CD14-positive monocyte (primary cell): ENCODE measurements at places on chromosomes 2 and 18. TPM values are rescaled to one million over a fixed set of nuclear protein-coding genes. Genes with fewer than 3 reads are reported as not detected.

DNA sequence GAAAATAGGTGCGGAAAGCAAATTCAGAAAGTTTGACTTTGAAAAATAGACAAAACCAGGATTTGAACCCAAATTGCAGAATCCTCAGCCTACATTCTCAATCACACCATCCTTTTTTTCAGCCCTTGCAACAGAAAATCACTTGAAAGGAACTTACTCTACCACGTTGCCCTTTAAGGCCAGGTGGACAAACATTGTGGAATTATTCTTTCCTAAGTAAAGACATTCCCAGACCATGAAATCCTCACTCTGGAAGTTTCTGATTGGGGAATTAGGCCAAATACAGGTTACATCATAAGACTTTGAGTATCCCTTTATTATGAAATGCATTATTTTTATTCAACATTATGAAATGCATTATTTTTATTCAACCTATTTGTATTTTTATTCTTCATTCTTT, 259.4 kb downstream of the RAD51AP2 start:
- DNase-seq: no peak
- no peak overlapping the region for H3K27ac ChIP-seq
- no peaks in the 10 kb centered on the region for H3K4me1 ChIP-seq

GRCh38 chr2:45816272-45816671, 164.8 kb downstream of the PRKCE start:
- H3K27me3 ChIP-seq: no peaks in the 10 kb centered on the region
- no peak for DNase-seq
- H3K36me3 ChIP-seq: no peaks in the 10 kb centered on the region

DNA sequence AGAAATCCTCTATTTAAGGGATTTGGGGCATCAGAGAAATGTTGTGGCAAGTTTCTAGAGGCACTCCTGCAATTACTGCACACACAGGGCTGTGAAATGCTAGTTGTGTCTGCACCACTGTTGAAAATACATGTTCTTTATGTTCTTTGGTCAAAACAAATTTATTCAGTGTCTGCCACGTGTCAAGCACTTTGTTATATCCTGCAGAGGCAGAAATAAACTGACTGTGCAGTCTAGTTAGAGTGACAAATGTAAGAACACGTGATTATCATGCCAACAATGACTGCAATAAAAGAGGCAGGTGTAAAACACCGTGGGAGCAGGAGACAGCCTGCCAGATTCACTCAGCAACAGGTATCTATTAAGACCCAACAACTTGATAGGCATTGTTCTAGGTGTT, 423.3 kb downstream of the LRP1B start:
- no peak for DNase-seq
- H3K36me3 ChIP-seq: no peaks in the 10 kb centered on the region
- H3K4me1 ChIP-seq: no peaks in the 10 kb centered on the region
- no peaks in the 10 kb centered on the region for H3K27me3 ChIP-seq
- H3K4me3 ChIP-seq: no peak overlapping the region

DNA sequence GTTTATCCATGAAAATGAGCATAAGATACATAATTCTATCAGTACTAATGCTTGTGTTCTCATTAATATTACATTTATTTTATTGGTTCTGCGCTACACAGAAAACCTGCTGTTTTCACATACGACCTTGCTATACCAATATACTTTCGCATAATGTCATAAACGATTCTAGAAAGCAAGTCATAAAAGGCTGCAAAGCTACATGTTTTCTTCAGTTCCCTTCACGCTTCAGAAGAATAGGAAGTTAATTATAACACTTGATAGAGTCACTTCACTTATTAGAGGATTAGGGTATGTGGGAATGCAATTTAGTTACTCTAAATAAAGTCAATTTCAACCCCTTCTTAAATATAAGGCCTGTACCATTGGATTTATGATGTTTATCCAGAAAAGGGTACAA, 29.0 kb downstream of the PSME4 start:
- H3K4me1 ChIP-seq: peaks cover 11% of the 10 kb centered on the region
- H3K27me3 ChIP-seq: no peaks in the 10 kb centered on the region
- H3K36me3 ChIP-seq: peaks cover 56% of the 10 kb centered on the region
- no peak for DNase-seq
- H3K27ac ChIP-seq: peak overlapping the region; percentile 41
- H3K4me3 ChIP-seq: no peak overlapping the region

- H3K27ac ChIP-seq: no peak overlapping the region
- DNase-seq: no peak
- H3K4me1 ChIP-seq: no peaks in the 10 kb centered on the region
- H3K4me3 ChIP-seq: no peak overlapping the region
- no peaks in the 10 kb centered on the region for H3K36me3 ChIP-seq
These were observed 14.4 kb downstream of the HOXD3 start for GRCh38 chr2:176171351-176172006.

GRCh38 chr2:95346231-95346737, 49.1 kb downstream of the KCNIP3 start:
- H3K4me3 ChIP-seq: no peak overlapping the region
- H3K36me3 ChIP-seq: no peaks in the 10 kb centered on the region
- no peak overlapping the region for H3K27ac ChIP-seq

GRCh38 chr2:122480501-122481243, 725.2 kb downstream of the TSN start:
- H3K27ac ChIP-seq: no peak overlapping the region
- H3K4me1 ChIP-seq: no peaks in the 10 kb centered on the region

- no peaks in the 10 kb centered on the region for H3K27me3 ChIP-seq
- peak; percentile 54 for DNase-seq
- no peak overlapping the region for H3K27ac ChIP-seq
- no peak overlapping the region for H3K4me3 ChIP-seq
- no peaks in the 10 kb centered on the region for H3K36me3 ChIP-seq
- peaks cover 11% of the 10 kb centered on the region for H3K4me1 ChIP-seq
These were observed 35.8 kb downstream of the SH3RF3 start for GRCh38 chr2:109164739-109165221.

GRCh38 chr2:239275847-239276831, 124.7 kb downstream of the HDAC4 start:
- H3K4me1 ChIP-seq: peaks cover 63% of the 10 kb centered on the region
- peak overlapping the region; percentile 45 for H3K4me3 ChIP-seq
- no peaks in the 10 kb centered on the region for H3K27me3 ChIP-seq
- DNase-seq: peak; percentile 43
- H3K36me3 ChIP-seq: no peaks in the 10 kb centered on the region

- no peak overlapping the region for H3K4me3 ChIP-seq
- no peaks in the 10 kb centered on the region for H3K27me3 ChIP-seq
- H3K4me1 ChIP-seq: no peaks in the 10 kb centered on the region
- H3K27ac ChIP-seq: no peak overlapping the region
- no peak for DNase-seq
- H3K36me3 ChIP-seq: peaks cover 43% of the 10 kb centered on the region
These were observed 192.7 kb downstream of the DYSF start for GRCh38 chr2:71646028-71646427.

- no peak for DNase-seq
- no peak overlapping the region for H3K4me3 ChIP-seq
- H3K27me3 ChIP-seq: no peaks in the 10 kb centered on the region
- peaks cover 10% of the 10 kb centered on the region for H3K4me1 ChIP-seq
- no peak overlapping the region for H3K27ac ChIP-seq
These were observed 160.9 kb downstream of the BAZ2B start for GRCh38 chr2:159455330-159455918.

GRCh38 chr2:33365264-33365970, 111.0 kb upstream of the RASGRP3 start:
- no peaks in the 10 kb centered on the region for H3K27me3 ChIP-seq
- H3K27ac ChIP-seq: no peak overlapping the region
- no peak for DNase-seq
- H3K4me3 ChIP-seq: no peak overlapping the region
- H3K36me3 ChIP-seq: no peaks in the 10 kb centered on the region

GRCh38 chr18:62081248-62081647, 105.6 kb downstream of the PIGN start:
- H3K4me3 ChIP-seq: no peak overlapping the region
- DNase-seq: no peak
- no peaks in the 10 kb centered on the region for H3K4me1 ChIP-seq
- H3K27me3 ChIP-seq: no peaks in the 10 kb centered on the region
- no peaks in the 10 kb centered on the region for H3K36me3 ChIP-seq

GRCh38 chr2:126645211-126645618, 10.7 kb upstream of the GYPC start:
- H3K4me3 ChIP-seq: no peak overlapping the region
- H3K36me3 ChIP-seq: no peaks in the 10 kb centered on the region
- peak; percentile 51 for DNase-seq
- no peaks in the 10 kb centered on the region for H3K27me3 ChIP-seq
- peak overlapping the region; percentile 74 for H3K27ac ChIP-seq

GRCh38 chr2:239300871-239301735, 99.7 kb downstream of the HDAC4 start:
- H3K36me3 ChIP-seq: no peaks in the 10 kb centered on the region
- DNase-seq: no peak
- H3K4me3 ChIP-seq: no peak overlapping the region
- H3K27me3 ChIP-seq: no peaks in the 10 kb centered on the region

- no peak for DNase-seq
- H3K27me3 ChIP-seq: no peaks in the 10 kb centered on the region
- H3K27ac ChIP-seq: no peak overlapping the region
- H3K4me3 ChIP-seq: no peak overlapping the region
- H3K4me1 ChIP-seq: no peaks in the 10 kb centered on the region
These were observed 48.5 kb downstream of the ARL6IP6 start for GRCh38 chr2:152766928-152767327.

DNA sequence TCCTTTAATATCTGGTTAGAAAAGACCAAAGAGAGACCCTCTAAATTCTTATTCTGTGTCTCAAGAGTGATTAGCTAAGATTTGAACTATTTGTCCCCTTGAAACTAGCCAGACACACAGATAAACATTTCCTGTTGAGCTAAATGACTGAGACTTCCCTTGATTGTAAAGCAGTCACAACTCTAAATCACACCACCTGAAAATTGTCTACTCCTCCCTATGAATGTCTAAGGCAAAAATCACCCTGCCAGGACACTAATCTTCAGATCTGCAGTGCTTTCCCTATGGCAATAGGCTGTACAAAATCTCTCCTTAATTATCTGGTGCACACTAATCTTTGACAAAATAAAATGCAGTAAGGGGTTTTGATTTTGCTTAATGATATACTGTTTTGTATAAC, 200.5 kb upstream of the GULP1 start:
- H3K36me3 ChIP-seq: no peaks in the 10 kb centered on the region
- H3K4me1 ChIP-seq: no peaks in the 10 kb centered on the region
- H3K27ac ChIP-seq: no peak overlapping the region
- no peak for DNase-seq

DNA sequence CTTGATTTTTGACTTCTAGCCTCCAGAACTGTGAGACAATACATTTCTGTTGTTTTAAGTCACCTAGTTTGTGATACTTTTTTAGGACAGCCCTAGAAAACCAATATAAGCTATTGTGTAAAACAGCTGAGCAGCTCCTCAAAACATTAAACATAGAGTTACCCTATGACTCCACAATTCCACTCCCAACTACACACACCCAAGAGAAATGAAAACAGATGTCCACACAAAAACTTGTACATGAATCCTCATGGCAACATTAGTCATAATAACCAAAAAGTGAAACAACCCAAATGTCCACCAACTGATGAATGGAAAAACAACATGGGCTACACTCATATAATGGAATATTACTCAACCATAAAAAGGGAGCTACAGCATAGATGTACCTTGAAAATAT, 32.6 kb downstream of the TNS1 start:
- H3K4me3 ChIP-seq: no peak overlapping the region
- no peaks in the 10 kb centered on the region for H3K4me1 ChIP-seq
- no peaks in the 10 kb centered on the region for H3K27me3 ChIP-seq
- H3K36me3 ChIP-seq: no peaks in the 10 kb centered on the region

DNA sequence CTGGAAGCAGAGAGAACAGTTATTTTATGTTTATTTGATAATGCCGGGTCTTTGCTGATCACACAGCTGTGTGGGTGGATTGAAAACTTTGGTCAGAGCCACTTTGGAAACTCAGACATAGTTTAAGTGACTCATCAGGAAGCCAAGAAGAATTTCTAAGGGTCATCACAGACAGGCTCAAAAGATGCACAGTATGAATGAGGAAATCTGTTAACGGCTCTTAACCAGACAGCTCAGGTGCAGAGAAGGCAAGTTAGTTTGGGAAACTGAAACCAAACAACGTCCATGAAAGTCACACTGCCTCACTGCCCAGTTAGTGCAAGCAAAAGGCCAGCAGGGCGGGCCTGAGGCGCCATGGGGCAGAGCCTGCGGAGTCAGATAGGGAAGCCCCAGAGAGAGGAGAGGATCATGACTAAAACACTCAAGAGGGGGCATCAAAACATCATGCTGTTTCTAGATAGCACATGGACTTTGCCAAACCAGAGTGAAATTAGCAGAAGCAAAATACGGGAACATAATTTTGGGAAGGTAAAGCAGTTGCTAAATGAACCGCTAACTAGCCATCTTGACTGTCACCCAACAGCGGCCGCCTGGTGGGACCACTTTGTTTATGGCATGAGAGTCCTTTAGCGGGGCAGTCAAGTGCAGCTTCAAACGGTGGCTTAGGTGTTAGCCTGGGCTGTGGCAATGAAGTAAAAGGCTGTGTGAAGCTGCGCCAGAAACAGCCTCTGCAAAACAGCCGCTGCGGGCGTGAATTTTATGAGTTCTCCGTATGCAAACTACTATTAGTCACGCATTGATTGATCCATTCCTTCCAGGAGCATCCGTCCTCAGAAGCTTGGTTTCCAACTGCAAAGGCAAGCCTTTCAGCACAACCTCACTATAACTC, 101.2 kb downstream of the KCTD18 start:
- H3K4me1 ChIP-seq: peaks cover 21% of the 10 kb centered on the region
- no peak overlapping the region for H3K4me3 ChIP-seq

DNA sequence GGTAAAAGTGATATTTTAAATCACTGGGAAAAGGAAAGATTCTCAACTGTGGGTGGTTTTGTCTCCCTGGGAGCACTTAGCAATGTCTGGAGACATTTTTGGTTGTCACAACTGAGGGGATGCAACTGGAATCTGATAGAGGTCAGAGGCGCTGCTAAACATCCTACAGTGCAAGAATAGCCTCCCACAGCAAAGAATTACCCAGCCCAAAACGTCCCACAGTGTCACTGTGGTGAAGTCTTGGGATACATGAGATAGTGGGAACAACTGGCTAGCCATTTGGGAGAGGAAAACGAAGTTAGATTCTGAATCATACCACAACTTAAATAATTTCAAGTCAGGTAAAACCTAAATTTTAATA, 36.4 kb upstream of the NT5DC4 start:
- H3K4me1 ChIP-seq: peaks cover 70% of the 10 kb centered on the region
- no peak for DNase-seq
- H3K4me3 ChIP-seq: no peak overlapping the region

Gene CDH19
- not detected for polyA plus RNA-seq

Gene NEU4
- 0.99 TPM for polyA plus RNA-seq

Gene GNAL
- polyA plus RNA-seq: not detected

Gene CDH7
- not detected for polyA plus RNA-seq

Gene CCDC178
- not detected for polyA plus RNA-seq

Gene SCYGR6
- not detected in 2 replicates for polyA plus RNA-seq

Gene NEURL3
- not detected for polyA plus RNA-seq

Gene CFAP65
- polyA plus RNA-seq: not detected in 2 replicates

Gene HOXD13
- polyA plus RNA-seq: not detected

Gene DSG1
- not detected for polyA plus RNA-seq

Gene PROKR1
- not detected for polyA plus RNA-seq

Gene KRTCAP3
- polyA plus RNA-seq: not detected

Gene OTX1
- not detected for polyA plus RNA-seq
